Endothelial cell of umbilical vein (primary cell): ENCODE measurements at places on chromosomes 3 and 15.

DNA sequence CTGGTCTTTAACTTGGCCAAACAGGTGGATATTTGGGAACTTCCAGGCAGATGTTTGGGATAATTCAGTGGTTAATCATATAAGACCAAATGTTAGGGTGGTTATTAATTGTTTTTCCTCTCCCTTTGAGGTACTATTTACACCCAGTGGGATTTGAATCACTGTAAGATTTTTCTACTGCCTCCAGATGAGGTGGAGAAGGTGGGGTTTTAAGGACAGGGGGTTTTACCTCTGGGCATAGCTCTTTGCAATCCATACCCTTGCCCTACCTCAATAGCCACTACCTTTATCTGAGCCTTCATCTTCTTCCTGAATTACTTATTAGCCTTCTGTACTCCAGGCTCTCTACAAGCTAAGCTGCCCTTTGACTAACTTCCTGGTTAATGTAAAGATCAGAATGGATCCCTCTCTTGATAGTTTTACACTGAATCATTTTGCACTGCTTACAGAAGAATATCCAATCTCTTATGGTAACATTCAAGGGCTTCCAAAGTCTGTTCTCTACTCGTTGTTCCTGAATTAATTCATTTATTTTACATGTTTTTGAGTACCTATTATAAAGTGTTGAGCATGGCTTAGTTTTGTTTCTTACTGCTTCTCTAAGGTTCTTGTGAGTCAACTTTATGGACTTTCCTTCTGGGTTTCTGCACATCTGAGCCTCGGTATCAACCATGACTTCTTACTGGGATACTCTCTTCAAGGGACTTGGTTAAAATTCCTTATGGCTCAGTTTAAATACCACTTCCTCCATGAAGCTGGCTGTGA, 331.2 kb upstream of the TBL1XR1 start:
- no peak for DNase-seq

DNA sequence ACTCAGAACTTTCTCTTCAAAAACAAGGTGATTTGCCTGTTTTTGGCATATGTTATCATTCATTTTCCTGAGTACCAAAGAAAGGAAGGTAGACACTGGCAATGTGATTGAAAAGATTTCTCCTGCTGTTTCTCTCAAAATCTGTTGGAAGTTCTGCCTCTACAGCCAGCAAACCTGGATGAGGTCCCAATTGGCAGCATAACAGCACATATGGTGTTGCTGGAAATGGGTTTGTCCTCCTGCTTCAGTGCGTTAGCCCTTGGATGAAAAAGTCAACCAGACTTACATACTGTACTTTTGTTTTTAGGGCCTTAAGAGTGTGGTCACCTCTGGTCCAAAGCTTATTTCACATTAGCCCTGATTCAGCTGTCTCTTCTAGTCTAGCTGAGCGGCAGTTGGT, 237.6 kb upstream of the MME start:
- DNase-seq = no peak

DNA sequence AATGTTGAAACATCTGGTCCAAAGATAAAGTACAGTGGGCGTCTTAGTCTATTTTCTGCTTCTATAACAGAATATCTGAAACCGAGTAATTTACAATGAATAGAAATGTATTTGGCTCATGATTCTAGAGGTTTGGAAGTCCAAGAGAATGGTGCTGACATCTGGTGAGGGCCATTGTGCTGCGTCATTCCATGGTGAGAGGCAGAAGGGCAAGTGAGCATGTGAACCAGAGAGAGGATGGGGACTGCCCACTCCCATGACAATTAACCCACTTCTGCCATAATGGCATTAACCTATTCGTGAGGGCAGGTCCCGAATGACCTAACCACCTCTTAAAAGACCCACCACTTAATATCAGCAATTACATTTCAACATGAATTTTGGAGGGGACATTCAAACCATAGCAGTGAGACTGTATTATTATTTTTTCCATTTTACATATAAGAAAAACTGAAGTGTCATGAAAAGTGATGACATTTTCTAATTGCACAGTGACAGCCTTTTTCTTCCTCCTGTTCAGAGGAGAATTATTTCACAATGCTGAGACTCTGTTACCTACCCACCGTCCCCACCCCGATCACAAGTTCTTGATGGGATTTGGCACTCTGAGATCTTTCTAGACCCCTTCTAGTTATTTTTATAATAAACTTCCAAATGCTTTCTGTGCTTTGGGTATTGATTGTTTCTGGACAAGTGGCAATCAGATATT, 238.8 kb downstream of the RPLP1 start:
- DNase-seq = no peak

- no peak for DNase-seq
Measured at GRCh38 chr3:46971742-46972141, 4.8 kb downstream of the CCDC12 start.

DNA sequence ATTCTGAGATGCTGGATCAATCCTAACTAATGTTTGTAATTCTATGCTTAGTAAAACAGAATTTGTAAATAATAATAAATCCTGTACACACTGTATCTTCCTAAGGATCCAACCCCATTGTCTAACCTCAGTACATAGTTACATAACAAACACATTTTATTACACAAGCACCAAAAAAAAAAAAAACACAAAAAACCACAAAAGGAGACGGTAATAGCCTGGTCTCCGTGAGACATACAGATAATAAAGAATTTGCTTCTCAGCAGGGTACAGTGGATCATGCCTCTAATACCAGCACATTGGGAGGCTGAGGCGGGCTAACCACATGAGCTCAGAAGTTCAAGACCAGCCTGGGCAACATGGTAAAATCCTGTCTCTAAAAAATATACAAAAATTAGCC, 558.7 kb downstream of the MAGI1 start:
- no peak for DNase-seq

DNA sequence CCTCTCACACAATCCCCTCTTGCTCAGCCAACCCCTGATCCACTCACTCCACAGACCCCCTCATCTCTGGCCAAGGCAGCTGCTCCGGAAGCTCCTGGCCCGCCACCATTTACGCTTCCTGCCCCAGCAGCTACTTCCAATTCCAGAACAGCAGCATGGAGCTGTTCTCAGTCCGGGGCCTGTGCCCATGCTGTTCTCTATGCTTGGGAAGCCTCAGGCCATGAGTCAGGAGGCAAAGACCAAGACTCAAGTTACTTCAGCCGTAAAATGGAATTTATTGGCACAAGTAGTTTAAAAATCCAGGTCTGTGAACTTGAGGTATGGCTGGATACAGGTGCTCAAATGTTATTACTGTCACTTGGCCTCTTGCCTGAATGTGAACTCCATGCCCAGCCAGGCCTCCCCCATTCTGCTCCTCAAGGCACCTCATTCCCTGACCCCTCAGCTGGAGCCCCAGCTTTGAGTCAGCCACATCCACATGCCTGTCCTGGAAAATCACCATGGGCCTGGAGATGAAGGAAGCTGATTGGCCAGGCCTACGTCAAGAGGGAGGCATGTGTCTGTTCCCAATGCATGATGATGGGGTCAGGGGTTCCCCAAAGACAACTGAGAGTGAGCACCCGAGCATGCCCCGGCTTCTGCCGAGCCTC, 31.4 kb upstream of the CACNA2D2 start:
- no peak for DNase-seq

DNA sequence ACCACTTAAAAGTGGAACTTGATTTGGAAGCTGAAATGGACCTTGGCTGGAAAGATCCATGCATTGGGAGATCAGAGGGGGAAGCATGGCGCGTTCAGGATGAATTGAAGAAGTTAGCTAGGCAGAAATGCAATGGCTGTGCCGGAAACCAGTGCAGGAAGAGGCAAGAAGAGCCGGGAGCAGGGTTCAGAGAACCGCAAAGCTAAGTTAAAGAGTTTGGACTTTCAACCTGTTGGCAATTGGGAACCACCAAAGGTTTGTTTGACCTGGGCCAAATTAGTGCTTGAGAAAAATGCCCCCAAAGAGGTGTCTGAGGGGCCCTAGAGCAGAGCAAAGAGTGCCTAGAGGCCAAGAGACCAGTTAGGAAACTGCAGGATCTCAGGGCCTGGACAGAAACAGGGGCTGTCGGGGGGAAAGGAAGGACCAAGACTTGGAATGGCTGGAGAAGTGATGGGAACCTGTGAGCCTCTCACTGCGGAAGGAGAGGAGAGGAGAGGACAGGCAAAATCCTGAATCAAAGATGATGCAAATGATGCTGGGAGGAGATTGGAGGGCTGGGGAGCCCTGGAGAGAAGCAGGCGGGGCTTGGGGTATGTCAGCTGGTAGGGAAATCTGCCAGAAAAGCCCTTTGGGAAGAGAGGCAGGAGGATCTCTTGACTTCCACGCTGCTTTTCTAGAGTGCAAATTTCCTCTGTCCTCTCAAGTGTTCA, 49.3 kb downstream of the FAM174B start:
- DNase-seq = no peak

- DNase-seq = no peak
Measured at GRCh38 chr3:81980596-81981494, 219.4 kb upstream of the GBE1 start.

GRCh38 chr3:10527295-10528001, 22.1 kb upstream of the ATP2B2 start:
- no peak for DNase-seq

GRCh38 chr3:196192036-196192523, 19.1 kb downstream of the ZDHHC19 start:
- DNase-seq = no peak

DNA sequence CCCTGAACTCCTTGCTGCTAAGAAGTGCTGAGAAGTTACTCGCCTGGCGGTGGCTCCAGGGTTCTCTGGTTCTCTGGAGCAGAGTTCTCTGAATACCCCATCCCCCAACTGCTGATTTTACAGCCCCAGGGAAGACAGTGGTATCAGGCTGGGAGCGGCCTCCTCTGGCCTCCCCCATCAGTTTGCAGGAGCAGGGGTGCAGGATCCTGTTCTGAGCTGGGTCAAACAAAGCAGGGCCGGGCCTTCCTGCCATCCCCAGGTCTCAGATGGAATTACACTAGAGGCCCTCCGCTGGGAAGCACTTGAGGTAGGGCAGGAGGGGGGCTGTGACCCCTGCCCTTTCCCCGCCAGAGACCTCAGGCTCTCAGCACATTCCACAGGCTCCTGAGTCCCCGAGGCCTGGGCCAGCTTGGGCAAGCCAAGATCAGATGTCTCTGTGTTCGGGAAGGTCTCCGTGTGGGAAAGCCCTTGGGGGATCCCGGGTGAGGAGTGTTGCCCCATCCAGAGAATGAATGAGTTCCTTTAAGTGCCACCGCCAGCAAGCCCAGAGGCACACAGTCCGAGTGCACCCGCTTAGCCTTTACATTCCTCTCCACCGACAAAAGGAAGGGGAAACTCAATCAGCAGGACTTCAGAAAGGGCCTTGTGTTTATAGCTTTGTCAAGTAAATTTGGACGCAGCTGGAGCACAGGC, 149.9 kb downstream of the LRRK1 start:
- peak; percentile 33 for DNase-seq

- no peak for DNase-seq
Measured at GRCh38 chr3:42822828-42823227, 13.6 kb downstream of the ACKR2 start.

- DNase-seq = no peak
Measured at GRCh38 chr3:56342475-56342874, 125.8 kb downstream of the ERC2 start.
